Islet precursor cell (in vitro differentiated cells): ENCODE measurements at places on chromosomes 5 and 9.

DNA sequence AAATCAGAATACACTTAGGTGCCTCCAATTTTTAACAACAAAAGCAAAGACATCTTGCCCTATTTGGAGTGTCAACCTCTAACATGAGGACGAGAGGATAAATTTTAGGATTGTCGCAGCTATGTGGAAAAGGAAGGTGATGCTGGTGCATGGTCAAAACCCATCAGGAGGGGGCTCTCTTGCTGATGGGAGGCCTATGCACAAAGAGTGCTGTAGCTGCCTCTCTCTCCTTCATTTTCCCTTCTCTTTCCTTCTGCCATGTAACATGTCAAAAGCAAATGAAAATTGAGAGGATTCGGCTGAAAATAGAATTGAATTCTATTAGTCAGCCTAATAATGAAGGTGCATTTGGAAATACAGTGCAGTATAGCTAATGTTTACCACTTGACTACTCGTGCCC is 578.7 kb upstream of the ZNF462 start:
- peak; percentile 60 for DNase-seq

GRCh38 chr5:145236127-145236526 is 599.0 kb downstream of the PRELID2 start:
- no peak for DNase-seq

- no peak for DNase-seq
These were observed 611.8 kb downstream of the BNC2 start for GRCh38 chr9:16258708-16259107.

DNA sequence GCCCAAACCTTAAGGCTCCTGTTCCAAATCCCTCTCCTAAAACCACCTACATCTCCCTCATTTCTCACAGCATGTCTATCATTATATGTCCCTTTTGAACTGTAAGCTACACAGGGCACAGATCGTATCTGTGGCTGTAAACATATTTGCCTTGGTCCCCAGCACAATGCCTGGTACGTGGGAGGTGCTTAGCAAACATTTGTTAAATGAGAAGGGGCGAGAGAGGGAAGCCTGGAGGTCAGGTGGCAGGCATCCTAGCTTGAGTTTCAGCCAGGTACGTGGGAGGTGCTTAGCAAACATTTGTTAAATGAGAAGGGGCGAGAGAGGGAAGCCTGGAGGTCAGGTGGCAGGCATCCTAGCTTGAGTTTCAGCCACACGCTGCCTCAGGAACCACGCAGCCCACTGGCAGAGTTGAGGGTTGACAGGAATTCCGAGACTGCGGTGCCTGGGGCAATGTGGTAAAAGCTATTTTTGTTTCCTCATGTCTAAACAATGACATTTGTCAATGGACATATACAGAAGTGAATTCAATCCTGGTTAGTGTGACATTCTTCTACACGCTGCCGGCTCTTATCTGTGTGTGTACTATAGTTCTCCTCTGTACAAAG is 113.6 kb downstream of the EFNA5 start:
- peak; percentile 98 for DNase-seq

DNA sequence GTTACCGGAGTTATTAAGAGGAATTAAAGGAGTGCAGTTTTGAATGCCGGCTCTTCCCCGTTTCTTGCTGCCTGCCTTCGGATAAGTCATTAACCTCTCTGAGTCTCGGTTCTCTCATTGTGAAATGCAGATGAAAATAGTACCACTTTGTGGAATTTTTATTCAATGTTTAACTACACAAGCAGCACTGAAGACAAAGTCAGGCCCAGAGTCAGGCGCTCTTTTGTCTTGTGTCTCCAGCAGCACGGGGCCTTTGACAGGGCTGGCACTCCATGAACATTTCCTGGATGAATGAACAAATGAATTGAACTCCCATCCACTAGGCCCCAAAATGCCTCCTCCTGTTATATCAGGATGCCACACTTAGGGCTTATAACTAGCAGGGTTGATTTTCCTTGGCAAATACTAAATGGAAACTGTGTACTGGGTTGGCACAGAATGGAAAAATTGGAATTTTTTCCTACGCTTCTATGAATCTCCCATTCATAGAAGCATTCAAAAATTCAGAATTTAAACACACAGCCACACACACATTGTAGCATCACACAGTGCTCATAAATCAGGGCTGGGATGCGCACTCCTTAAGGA is 332.8 kb downstream of the MLLT3 start:
- DNase-seq = no peak

- DNase-seq = no peak
These were observed 350.5 kb upstream of the DAB2 start for GRCh38 chr5:39775086-39775796.

DNA sequence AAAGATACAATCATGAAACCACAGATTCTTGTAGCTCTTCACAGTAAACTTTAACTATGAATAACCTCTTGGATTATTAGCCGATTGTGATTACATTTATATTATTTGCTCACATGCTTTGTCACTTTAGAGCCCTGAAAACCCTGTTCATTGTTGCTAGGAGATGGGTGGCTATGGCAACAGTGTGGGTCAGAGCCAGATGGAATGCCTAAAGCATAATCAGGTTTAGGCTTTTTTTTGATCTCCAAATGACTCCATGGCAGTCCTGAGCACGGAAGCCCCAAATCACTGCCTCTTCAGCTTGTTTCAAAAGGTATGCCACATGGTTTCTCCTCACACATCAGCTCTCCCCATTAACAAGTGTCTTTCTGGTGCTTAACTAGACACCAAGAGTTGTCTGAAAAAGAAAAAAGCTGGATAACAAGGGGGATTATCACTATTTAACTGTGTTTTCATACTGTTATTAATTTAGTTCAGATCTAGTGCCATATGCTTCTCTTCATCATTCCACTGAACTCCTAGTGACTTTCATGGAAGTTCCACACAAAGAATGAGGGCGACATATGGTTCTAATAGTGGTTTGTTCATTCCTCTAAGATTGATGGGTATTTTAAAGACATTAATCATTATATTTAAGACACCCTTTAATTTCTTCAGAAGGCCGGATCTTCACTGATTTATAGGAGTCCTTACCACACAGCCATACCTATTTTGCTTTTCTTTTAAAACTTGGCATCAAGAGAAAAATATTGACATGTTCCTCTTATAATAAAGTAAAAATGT is 88.8 kb upstream of the PAM start:
- no peak for DNase-seq

GRCh38 chr9:116471093-116471906 is 215.8 kb upstream of the TRIM32 start:
- peak; percentile 90 for DNase-seq

DNA sequence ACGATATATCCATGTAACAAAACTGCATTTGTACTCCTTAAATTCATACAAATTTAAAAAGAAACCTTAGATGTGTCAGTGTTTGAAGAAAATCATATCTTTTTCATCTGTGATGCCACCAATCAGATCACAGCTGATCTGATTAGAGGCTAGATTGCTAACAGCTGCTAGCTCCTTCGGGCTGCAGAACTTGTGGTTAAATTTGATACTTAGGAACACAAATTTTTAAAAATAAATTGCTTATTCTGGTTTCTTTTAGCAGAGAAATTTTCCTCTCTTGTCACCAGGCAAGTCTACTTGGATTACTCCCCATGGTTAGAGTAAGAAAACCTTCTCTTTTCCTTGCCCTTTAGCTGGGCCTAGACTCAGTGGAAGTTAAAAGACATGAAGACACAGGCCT is 94.6 kb upstream of the RANBP6 start:
- no peak for DNase-seq
